GM23338 (cell line): ENCODE measurements at places on chromosomes 7 and 10. TPM values are rescaled to one million over a fixed set of nuclear protein-coding genes. Genes with fewer than 3 reads are reported as not detected.

- peaks cover 23% of the 10 kb centered on the region for H3K27me3 ChIP-seq
- H3K4me3 ChIP-seq, result no peak overlapping the region
- DNase-seq, result peak; percentile 86
- H3K4me1 ChIP-seq, result peaks cover 19% of the 10 kb centered on the region
- no peaks in the 10 kb centered on the region for H3K36me3 ChIP-seq
- no peak overlapping the region for H3K27ac ChIP-seq
These were observed 40.5 kb upstream of the SLF2 start for GRCh38 chr10:100872034-100872791.

Gene CALHM1
- 0.93 TPM in 1 of 2 replicates, not detected in the other for total RNA-seq

DNA sequence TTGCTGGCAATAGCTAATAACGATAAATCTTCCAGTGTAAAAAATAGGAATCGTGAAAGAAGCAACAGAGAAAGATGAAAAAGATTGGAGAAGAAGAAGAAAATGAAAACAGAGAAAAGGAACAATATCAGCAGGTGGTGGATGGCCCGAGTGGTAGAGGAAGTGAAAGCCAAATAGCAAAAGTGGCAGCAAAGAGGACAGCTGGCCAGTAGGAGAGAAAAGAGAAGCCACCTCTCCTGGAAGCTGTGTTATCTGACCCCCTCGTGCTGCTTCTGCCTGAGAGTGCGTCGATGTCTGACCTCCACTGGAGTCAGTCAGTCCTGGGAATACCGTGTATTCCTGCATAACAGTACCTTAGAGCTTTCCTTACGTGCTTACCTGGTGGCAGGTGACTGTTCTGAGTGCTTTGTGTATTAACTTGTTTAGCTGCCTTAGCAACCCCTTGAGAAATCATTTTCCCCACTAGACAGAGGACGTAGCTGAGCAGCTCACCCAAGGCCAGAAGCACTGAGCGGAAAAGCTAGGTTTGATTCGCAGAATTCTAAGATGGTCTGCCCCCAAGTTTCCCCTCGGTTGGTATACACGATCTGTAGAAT, 88.3 kb downstream of the CHN2 start:
- H3K27ac ChIP-seq, result no peak overlapping the region
- peaks cover 9% of the 10 kb centered on the region; the same call in 1 of the 2 replicates for H3K4me1 ChIP-seq
- H3K36me3 ChIP-seq, result no peaks in the 10 kb centered on the region
- no peak overlapping the region for H3K4me3 ChIP-seq

Gene INTS15
- 27.0 and 30.6 TPM in 2 replicates for total RNA-seq

- H3K4me3 ChIP-seq, result no peak overlapping the region
- no peaks in the 10 kb centered on the region for H3K4me1 ChIP-seq
- no peak overlapping the region for H3K27ac ChIP-seq
- no peaks in the 10 kb centered on the region for H3K36me3 ChIP-seq
These were observed 137.7 kb downstream of the CHN2 start for GRCh38 chr7:29332042-29332811.

Gene PLPP4
- 0.31 TPM in 1 of 2 replicates, not detected in the other for total RNA-seq

GRCh38 chr10:88226891-88227290, 356.2 kb downstream of the RNLS start:
- H3K36me3 ChIP-seq, result no peaks in the 10 kb centered on the region
- H3K27ac ChIP-seq, result no peak overlapping the region
- H3K27me3 ChIP-seq, result no peaks in the 10 kb centered on the region

GRCh38 chr7:100799037-100799896, 28.1 kb downstream of the EPHB4 start:
- peaks cover 10% of the 10 kb centered on the region for H3K4me1 ChIP-seq
- peak; percentile 89 for DNase-seq
- no peak overlapping the region for H3K4me3 ChIP-seq
- H3K27ac ChIP-seq, result no peak overlapping the region

Gene EVX1
- total RNA-seq, result not detected in 2 replicates

Gene MNX1
- total RNA-seq, result 0.14 TPM in 1 of 2 replicates, not detected in the other

Gene FRAT1
- 6.1 and 8.5 TPM in 2 replicates for total RNA-seq

Gene C7orf33
- not detected in 2 replicates for total RNA-seq

GRCh38 chr7:27652518-27652917, 10.2 kb downstream of the HIBADH start:
- no peak overlapping the region for H3K4me3 ChIP-seq
- H3K27me3 ChIP-seq, result no peaks in the 10 kb centered on the region
- no peak for DNase-seq
- H3K36me3 ChIP-seq, result peaks cover 10% of the 10 kb centered on the region; the same call in 1 of the 2 replicates

GRCh38 chr7:108311446-108312168, 144.6 kb downstream of the NRCAM start:
- no peak overlapping the region for H3K27ac ChIP-seq
- H3K4me1 ChIP-seq, result peaks cover 17% of the 10 kb centered on the region
- no peaks in the 10 kb centered on the region for H3K36me3 ChIP-seq
- DNase-seq, result no peak
- H3K4me3 ChIP-seq, result no peak overlapping the region

Gene SBDS
- total RNA-seq, result 14.4 and 20.5 TPM in 2 replicates

DNA sequence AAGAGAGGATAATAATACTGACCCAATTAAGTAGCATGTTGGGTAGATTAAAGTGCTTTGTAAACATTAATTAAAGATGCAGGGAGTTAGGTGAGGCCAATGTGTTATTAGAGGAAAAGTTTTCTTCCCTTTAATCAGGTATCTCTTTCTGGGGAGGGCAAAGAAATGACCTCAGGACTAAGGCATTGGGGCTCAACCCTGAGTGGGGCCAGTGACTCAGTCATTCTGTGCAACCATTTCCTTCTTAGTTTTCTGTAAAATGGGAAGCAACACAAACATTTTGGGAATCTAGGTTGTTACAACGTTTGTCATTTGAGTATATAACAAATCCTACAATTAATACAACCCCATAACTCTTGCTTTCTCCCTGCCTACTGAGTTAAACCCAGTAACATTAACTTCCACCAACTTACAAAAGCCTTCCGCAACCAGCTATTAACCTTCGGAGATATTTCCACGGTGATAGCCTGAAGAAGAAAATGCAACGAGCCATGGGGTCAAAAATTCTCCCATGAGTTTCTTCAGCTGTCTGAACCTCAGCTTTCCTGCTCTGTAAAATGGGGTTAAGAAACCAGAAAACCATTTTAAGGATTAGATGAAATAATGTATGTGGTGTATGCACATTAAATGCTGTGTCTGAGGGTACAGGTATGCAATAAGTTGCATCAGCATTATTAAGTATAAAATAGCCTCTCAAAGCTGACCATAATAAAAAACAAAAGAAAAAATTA, 965 bp upstream of the PROSER2 start:
- DNase-seq, result no peak
- H3K4me3 ChIP-seq, result no peak overlapping the region
- no peaks in the 10 kb centered on the region for H3K36me3 ChIP-seq
- H3K27ac ChIP-seq, result no peak overlapping the region
- peaks cover 15% of the 10 kb centered on the region for H3K27me3 ChIP-seq

DNA sequence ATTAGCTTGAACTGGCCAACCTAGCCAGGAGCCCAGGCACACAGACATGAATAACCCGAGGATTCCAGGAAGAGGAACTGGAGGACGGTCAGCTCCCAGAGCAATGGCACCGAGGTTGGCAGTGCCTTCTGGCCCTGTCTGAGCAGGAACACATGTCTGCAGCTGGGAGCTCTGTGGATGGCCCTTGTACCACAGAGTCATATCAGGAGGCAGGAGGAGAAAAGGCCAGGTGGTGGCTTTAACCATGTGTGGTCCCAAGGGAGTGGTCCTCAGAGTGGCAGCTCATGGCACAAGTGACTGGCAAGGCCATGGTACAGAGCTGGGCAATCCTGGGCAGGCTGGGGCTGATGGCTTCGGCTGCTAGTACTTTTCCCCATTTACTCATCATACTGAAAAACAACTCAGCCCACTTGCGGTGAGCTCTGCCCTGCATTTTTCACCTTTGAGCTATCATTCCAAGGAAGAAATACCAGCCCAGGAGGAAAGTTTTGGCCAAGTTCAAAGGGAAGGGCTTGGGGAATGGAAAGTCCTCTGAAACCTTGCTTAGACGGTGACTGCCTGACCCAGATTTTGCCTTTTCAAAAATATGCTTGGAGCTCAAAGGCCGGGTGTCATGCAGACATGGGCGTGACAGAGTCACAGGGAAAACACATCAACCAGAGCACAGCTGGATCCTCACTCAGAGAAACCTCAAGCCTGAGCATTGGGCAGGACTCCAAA, 25.7 kb upstream of the LOXL4 start:
- no peak overlapping the region for H3K4me3 ChIP-seq
- no peaks in the 10 kb centered on the region for H3K27me3 ChIP-seq
- peaks cover 8% of the 10 kb centered on the region for H3K4me1 ChIP-seq
- no peak for DNase-seq
